ENCODE measurements at places on chromosomes 1 and 21.

GRCh38 chr1:41493117-41493536, 8.6 kb upstream of the EDN2 start:
- DNase-seq = no peak

- no peak for DNase-seq
Measured at GRCh38 chr1:240500647-240501046, 111.3 kb downstream of the GREM2 start.

DNA sequence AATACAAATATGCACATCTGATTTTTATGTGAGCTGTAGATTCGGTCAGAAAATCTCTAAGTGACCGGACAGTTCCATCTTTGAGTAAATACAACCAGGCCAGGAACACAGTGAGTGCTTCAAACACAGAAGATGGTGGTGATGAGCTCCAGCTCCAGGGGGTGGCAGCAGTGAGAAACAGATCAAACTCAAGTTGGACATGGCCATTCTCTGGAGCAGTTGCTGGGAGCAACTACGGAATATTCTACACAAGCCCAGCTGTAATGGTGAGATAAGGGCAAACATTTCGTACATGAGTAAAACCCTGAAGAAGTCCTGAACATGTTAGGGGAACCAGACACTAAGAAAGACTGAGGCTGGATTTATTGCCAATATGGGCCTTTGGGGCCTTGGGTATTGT, 100.7 kb downstream of the BARHL2 start:
- DNase-seq = no peak

- DNase-seq = peak; percentile 61
Measured at GRCh38 chr1:161038523-161039153, at the start of gene TSTD1. TSTD1 (minus strand) TSS chr1:161038964; CDS start chr1:161038889, 75 bp downstream.
